NCI-H2227 treated with DMSO at 0.1 percent for 48 hours (cell line): ENCODE measurements at places on chromosomes 1 and 21.

DNA sequence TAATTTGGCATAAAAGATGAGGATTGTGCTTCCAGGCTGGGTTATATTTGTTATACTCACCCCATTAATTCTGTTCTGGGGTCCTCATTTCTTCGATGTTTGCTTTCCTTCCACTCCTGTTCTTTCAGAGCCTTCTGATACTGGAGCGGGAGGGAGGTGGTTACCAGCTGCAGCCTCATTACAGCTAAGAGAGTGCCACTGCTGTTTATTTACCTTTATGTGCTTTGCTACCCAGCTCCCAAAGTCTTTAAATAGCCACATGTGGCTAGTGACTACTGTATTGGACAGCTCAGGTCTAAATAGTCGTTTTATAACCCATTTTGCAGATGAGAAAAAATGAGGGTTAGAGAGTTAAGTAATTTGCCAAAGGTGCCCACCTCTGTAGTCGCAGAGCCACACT lies 25.1 kb downstream of the PLEKHM2 start:
- no peak for DNase-seq

DNA sequence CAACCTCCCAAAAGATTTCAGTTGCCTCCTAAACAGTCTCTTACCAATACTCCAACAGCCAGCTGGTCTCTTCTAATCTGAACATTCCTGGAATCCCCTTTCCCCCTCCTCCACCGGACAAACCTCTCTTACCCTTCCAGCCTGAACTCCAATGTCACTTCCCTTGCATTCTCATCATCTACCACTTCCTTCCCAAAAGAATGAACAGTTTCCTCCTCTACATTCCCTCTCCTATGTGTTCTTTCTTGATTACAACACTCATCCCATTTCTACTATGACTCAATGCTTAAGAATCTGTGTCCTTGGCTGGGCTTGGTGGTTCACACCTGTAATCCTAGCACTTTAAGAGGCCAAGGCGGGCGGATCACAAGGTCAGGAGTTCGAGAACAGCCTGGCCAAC lies 417.1 kb downstream of the SETD4 start:
- DNase-seq: no peak

DNA sequence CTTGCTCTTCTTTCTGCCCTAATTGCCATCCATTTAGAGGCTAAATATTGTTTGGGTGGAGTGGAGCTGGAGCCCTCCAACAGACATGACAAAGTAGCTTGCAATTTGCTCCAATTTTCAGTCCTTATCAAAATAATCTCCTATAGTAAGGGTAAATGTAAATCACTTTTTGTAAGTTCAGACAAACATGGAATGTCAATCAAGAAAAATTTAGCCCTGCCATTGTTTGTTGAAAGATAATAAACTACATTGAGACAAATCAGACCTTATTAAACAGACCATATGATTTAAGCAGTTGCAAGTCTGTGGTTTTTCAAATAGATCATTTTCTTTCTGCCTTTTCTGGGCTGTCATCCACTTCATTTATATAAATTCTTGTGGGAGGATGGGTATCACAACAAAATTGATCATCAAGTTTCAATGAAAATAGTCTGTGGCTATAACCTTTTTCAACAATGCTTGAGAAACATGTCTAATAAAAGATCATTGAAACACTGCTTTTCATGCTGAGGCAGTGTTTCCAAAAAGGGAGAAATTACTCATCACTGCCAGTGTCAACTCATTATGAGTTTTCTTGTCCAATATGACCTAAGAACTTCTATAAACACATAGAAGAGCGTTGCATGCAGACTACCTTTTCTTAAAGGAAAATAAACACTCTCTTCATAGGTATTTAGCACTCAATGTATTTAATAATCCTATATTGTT lies 1152.0 kb upstream of the B3GALT2 start:
- DNase-seq: no peak

- DNase-seq: no peak
Observed at GRCh38 chr1:56285554-56286402, 293.6 kb downstream of the PLPP3 start.

DNA sequence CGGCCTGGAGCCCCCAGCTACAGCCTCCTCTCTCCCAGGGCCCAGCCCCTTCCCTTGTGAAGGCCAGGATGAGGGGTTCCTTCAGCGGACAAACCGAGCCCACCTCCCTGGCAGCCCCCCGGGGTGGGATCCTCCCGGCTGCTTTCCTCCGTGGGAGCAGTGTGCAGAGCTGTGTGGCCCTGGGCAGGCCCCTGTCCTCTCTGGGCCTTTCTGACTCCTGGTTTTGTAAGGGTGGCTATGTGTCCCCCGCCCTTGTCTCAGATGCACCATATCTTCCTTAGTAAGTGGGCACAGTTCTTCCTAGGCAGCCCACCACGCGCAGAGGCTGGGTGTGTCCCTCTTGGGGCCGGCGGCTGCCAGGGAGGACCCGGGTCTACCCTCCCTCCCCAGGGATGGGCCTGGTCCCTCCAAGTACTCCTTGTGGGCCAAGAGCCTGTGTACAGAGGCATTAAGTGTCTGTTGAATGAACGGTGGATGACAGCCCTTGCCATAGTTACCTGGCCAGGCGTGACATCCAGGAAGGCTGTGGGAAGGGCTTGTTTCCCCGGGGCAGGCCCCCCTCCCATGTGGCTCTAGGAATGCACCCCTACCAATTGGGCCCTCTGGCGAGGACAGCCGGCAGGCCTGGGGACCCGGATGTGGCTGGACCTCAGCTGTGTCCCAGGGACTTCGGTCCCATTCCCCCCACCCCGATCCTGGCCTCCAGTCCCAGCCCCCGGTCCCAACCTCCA lies 3.8 kb downstream of the SMIM1 start:
- no peak for DNase-seq

DNA sequence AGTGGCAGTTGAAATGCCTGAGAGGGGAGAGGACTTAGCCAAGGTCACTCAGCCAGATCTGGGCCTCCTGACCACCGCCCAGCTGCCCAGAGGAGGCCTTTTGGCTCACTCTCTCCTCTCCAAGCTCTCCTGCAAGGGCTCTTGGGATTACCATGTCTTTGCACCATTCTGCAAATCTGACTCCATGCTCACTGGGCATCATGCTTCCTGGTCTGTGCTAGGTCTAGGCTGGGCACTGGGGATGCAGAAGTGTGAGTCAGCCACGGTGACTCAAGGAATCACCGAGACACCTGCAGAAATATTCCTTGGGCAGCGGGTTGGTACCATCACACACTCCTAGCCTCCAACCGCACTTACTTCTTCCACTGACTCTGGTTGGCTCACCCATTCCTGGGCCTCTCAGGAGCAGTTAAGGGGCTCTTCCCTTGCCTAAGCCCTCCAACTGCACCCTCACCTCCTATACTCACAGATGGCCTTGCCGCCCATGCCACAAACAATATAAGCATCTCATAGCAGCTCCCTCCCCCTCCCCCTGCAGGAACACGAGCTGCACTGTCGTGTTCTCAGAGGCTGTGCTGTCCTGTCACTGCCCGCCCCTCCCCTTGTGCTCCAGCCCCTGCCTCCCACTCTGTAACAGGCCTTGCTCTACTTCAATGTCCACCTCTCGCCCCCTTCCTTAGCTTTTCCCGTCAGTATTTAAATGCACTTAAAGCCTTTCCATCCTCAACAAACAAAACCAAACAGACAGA lies 34.8 kb downstream of the CDCP2 start:
- DNase-seq: no peak

DNA sequence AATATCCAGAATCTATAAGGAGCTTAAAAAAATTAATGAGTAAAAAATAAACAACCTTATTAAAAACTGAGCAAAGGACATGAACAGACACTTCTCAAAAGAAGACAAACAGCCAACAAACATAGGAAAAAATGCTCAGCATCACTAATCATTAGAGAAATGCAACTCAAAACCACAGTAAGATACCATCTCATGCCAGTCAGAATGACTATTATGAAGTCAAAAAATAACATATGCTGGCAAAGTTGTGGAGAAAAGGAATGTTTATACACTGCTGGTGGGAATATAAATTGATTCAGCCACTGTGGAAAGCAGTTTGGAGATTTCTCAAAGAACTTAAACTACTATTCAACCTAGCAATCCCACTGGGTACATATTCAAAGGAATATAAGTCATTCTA lies 25.3 kb downstream of the PIGK start:
- DNase-seq: no peak

GRCh38 chr1:26811708-26812107 lies 14.8 kb upstream of the ZDHHC18 start:
- DNase-seq: no peak

GRCh38 chr1:67741736-67742135 lies 56.7 kb downstream of the GADD45A start:
- no peak for DNase-seq

- no peak for DNase-seq
Observed at GRCh38 chr1:107169615-107170014, 28.8 kb downstream of the NTNG1 start.

DNA sequence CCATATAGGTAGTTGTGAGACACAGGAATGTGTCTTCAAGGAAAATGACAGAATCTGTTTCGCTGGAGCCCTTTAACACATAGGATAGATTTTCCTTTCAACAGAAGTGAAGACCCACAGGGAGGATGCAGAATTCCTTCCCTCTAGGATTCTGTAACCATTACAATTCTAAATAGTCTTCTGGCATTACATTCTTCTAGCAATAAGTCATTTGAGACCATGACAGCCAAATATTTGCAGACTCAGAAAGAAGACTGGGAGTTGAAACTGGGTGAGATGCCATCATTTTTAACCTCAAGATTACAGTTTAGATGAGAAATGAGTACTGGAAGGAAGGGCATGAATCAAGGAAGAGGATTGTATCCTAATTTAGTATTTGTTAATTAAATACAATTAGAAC lies 61.6 kb downstream of the ZBTB18 start:
- no peak for DNase-seq

DNA sequence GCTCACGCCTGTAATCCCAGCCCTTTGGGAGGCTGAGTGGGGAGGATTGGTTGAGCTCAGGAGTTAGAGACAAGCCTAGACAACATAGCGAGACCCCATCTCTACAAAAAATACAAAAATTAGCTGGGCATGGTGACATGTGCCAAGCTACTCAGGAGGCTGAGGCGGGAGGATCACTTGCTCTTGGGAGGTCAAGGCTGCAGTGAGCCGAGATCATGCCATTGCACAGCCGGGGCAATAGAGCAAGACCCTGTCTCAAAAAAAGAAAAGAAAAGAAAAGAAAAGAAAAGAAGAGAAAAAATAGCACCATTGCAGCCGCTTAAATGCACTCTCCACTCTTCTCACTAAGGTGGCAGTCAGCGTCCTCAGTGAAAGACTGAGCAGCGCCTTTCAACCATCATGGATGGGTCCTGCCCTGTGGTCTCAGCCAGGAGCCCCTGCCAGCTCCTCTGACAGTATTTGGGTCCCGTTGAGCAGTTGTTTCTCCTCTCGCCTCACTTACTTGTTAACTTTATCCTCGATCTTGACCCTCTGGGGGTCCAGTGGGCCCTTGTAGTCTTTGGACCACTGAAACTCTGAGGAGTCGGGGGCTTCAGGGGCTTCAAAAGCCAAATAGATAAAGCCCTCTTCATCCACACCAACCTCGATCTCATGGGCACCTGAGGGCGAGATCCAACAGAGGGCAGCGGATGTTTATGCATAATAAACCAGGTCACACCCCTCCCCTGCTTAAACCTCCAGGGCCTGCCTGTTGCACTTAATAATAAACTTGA lies 36.9 kb downstream of the MYOM3 start:
- no peak for DNase-seq

- DNase-seq: no peak
Observed at GRCh38 chr21:29190923-29191331, 60.5 kb downstream of the MAP3K7CL start.

DNA sequence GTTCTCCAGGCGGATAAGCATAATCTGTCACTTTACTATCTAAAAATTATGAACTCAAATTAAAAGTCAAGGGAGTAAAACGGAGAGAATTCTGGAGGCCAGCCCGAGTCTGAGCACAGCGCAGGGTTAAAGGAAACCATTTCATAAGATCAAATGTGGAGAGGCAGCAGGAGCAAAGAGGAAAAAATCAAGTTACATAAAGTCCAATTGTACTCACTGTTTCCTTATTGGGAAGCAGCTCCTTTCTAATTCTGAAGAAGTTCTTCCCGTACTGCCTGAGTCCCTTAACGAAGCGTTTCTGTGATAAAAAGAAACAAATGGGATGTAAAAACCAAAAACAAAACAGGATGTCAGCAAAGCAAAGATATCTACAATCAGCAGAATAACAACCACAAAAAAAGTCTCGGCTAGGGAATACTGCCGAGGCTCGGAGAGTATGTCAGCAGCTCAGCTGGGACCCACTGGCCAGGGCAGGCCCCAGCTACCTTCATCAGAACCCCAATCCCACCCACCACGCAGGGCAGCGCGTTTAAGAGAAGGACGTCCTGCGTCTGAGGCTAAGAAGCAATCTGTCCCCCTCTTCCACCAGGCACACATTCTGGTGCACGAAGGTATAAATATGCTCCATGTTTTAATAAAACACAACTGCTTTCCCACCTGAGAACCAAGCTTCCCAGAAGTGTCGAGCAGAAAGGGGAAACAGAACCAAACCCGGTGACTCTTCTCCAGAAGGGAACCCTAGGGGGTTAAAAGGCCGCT lies 104.8 kb downstream of the SLC45A1 start:
- DNase-seq: peak; percentile 14

DNA sequence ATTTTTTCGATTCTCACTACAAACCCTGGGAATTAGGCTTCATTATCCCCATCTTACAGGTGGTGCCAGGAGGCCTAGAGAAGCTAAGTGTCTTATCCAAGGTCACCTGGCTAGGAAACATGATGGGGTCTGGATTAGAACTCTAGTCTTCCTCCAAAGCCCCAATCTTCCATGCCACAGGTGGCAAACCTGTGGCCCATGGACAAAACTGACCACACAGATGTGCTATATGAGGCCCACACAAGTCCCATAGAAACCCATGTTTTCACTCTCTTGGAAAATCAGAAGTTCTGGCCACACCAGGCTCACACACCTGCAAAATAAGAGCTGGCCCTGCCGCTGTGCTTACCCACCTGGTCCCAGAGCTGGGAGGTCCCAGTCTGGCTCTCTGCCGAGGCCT lies 21.6 kb downstream of the VWA5B1 start:
- DNase-seq: no peak

DNA sequence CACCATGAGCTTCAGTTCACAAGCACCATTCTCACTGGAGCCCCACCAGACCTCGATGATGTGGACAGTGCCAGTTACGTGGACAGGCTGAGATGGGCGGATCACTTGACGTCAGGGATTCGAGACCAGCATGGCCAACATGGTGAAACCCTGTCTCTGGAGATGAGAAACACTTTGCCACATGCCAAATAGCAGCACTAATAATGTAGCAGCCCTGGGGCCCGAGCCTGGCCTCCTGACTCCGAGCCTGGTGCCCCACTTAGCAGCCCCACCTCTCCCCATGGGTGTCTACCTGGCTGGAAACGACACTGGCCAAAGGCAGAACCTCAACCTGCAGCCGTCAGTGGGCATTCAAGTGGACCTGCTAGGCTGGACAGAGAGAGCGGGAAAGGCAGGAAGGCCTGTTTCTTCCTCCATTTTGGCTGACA lies 129.1 kb downstream of the TOMM20 start:
- no peak for DNase-seq

GRCh38 chr1:63414691-63415365 lies 47.4 kb downstream of the ALG6 start:
- no peak for DNase-seq

GRCh38 chr1:219805191-219805590 lies 123.2 kb downstream of the SLC30A10 start:
- no peak for DNase-seq
